ENCODE measurements at places on chromosomes 2 and 18.

GRCh38 chr2:47095349-47096020 lies 59.6 kb downstream of the STPG4 start:
- no peak for DNase-seq

GRCh38 chr2:203743441-203743981 lies 37.1 kb downstream of the CD28 start:
- peak; percentile 97 for DNase-seq

- DNase-seq: no peak
Observed at GRCh38 chr2:133377599-133377998, 190.7 kb downstream of the NCKAP5 start.

- peak; percentile 28 for DNase-seq
Observed at GRCh38 chr2:69122271-69122670, 109.3 kb downstream of the ANTXR1 start.

DNA sequence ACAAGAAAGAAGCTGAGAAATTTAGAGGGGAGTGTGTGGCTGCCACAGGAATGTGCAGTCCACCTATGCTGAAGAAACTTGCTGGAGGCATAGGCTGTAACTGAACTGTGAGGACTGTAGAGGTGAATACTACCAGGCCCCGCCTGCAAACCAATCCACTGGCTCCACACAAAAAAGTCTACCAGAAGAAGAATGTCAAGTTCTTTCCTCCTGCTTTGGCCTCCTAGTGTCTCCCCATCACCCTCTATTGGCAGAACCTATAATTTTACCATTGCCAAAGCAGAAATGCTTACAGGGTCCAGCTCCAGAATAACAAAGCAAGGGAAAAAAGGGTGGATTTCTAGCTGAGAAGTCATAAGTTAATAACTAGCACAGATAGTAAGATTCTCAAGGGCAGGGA lies 5.9 kb upstream of the ATP5MC3 start:
- peak; percentile 5 for DNase-seq

All from fibroblast of lung (primary cell).